CD4-positive, alpha-beta T cell (primary cell): ENCODE measurements at places on chromosomes 7 and 10. TPM values are rescaled to one million over a fixed set of nuclear protein-coding genes. Genes with fewer than 3 reads are reported as not detected.

Gene IGFBP3
- 8.0 TPM for total RNA-seq

Gene HTR7
- 0.08 TPM for total RNA-seq

DNA sequence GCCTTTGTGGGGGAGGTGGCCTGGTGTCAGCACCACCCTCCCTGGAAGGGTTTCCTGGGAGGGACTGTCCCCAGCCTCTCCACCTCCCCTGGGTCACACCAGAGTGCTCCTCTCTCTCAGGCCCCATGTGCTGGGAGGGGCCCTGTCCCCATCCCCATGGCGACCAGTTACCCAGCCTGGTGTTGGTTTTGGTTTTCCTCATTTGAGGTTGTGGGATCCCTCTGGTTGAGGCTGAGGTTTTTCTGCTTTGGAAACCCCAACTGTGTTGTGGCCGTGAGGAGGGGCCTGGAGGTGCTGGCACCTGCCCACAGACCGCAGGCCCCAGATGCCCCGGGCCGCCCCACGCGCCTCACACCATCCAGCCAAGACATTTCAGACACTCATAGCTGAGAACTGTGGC lies 106.3 kb downstream of the GRK5 start:
- no peaks in the 10 kb centered on the region for H3K36me3 ChIP-seq
- no peak overlapping the region for H3K4me3 ChIP-seq
- H3K27me3 ChIP-seq, result no peaks in the 10 kb centered on the region
- H3K4me1 ChIP-seq, result peaks cover 46% of the 10 kb centered on the region
- DNase-seq, result peak; percentile 35
- no peak overlapping the region for H3K27ac ChIP-seq

Gene CDHR3
- 12.2 TPM for total RNA-seq

DNA sequence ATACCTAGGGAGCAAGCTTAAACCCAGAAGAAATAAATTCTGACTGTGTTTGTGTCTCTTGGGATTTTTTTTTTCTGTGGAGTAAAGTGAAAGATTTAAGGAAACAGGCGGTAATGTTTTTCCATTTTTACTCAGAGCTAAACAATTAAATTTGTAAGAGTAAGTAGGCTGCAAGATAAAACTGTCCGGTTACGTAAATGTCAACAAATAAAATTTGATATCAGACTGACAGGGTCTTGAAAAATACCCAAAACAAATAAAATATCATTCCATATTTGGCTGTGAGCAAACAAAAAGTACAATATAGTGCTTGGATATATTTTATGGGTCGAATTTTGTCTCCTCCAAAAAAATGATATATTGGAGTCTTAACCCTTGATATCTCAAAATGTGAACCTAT lies 217.6 kb downstream of the PCLO start:
- no peaks in the 10 kb centered on the region for H3K4me1 ChIP-seq
- DNase-seq, result no peak
- no peak overlapping the region for H3K4me3 ChIP-seq

Gene CTAGE4
- 1.2 TPM for total RNA-seq

Gene PDE6C
- not detected for total RNA-seq

GRCh38 chr10:111984057-111984456 lies 199.5 kb downstream of the GPAM start:
- no peaks in the 10 kb centered on the region for H3K27me3 ChIP-seq
- no peaks in the 10 kb centered on the region for H3K4me1 ChIP-seq
- no peaks in the 10 kb centered on the region for H3K36me3 ChIP-seq
- H3K27ac ChIP-seq, result no peak overlapping the region
- DNase-seq, result no peak

DNA sequence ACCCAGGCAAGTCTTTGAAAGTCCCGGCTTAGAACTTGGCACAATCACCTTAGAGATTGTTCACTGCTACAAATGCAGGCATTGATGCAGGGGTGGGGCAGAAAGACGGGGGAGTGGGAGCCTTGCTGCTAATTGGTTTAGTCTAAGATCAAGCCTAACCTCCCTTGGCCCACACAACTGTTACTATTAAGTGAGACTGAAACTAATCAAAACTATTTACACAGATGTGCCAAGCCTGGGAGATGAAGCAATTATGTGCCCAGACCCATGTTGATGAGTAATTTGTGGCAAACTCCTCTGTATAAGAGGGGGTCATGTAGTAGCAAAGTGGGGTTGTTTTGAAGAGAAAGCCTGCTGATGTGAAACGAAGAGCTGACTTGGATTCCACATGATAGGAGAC lies 178.2 kb upstream of the ITGB1 start:
- no peaks in the 10 kb centered on the region for H3K27me3 ChIP-seq
- H3K4me1 ChIP-seq, result peaks cover 94% of the 10 kb centered on the region
- H3K27ac ChIP-seq, result peak overlapping the region; percentile 93
- peak overlapping the region; percentile 40 for H3K4me3 ChIP-seq
- no peaks in the 10 kb centered on the region for H3K36me3 ChIP-seq

DNA sequence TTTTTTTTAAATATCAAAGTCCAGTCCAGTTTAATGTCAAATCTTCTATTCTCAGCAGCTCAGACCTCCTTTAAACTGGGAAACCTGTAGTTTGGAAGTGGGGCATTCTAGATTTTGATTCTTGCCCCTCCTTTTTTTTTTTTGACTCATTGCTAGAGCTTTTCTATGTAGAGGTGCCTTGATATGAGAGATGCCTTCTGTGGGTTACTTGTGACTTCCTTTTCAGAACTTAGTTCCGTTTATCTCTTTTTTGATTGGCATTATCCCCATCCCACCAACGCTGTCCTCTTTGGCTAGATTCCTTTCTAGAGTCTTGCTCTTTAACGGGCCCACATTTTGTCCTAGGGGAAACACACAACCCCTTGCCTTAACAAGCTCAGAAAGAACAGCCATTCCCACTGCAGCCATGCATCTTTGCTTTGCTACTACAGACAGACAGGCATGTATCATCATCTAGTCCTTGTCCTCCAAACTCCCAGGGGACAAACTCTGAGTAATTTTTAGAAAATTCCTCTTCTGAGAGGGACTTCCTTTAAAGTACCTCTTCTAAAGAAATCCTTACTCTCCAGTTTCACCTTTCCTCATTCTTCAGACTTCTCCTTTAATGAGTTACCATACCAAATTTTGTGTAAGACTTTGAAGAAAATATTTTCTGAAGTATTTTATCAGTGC lies 153.6 kb downstream of the PHF14 start:
- H3K4me1 ChIP-seq, result no peaks in the 10 kb centered on the region
- H3K4me3 ChIP-seq, result no peak overlapping the region
- no peaks in the 10 kb centered on the region for H3K36me3 ChIP-seq
- H3K27me3 ChIP-seq, result no peaks in the 10 kb centered on the region
- no peak for DNase-seq
